ENCODE measurements at places on chromosomes 12 and 14.

DNA sequence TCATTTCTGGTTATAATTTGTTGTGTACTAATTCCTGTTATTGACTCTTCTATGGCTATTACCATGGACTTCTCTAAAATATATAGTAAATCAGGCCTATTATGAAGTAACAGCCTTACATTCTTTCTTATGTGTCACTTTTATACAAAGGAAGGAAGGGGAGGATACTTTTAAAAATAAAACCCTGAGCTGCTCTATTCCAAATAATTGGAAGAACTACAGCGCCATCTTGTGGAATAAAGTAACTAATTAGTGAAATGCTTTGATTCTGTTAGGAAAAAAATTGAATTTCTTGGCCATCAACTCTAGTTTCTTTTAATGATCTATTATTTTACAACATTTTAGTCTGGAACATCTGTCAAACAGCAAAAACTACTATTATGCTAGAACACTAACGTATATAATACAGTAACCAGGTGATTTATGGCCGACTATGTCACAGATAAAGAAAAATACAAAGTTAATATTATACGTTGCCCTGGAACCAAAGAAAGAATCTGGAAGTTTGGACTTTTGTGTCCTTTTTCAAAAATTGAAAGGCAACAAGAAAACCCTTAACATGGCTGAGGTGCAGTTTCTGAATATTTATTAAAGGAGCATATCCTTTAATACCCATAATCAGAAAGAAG lies 55.0 kb upstream of the NELL2 start:
- peak; percentile 78 for DNase-seq

DNA sequence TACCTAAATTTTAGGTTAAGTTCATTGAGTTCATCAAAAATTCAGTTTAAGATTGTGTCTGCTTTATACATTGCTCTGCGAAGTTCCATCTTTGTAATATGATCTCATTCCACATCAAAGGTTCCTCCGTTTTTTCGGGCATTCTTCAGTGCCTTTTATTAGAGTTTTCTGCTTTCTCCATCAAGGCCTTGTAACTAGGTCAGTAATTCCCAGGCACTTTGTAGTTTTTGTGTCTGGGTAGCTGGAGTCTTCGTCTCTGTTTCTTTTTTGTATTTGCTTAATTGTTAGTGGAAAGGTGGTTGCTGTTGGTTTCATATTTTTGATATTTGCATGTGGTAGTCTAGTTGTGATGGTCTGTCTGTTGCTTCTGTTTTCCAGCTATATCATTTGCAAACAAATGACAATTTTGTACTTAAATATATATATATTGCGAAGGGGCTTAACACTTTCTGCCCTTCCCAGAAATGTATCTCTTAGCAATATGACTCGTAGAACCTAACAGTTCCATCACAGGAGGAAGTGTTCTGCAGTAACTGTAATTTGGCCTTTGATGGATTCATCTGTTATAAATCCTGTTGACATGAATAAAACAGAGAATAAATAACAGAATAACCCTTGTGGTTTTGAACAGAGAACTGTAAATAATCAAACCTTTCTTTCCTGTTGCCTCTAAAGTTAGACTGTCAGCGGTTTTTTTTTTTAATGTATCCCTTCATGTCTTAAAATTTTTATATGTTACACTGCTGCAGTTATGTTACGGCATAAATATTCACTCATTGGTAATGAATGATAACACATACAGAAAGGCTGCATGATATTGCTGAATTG lies 88.4 kb upstream of the DYNC1H1 start:
- no peak for DNase-seq

DNA sequence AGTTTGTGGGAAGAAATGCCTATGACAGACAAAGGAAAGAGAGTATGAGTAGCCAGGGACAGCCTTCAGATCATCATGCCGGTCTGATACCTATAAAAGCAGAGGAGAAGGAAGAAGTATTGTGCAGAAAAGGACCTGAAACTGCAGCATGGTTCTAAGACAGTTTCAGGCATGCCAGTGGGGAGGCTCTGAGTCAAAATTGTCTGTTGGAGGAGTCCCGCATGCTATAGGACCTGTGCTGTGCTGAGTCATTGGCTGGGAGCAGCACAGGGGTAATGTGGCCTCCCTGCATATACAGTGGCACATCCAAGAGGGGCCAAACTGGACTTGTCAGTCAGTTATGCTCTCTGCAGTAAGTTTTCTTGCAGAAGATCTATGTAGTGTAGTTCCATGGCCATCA lies 40.7 kb downstream of the NEUROD4 start:
- DNase-seq, result no peak

- DNase-seq, result no peak
Measured at GRCh38 chr14:55556929-55557623, 22.9 kb upstream of the KTN1 start.

- DNase-seq, result no peak
Measured at GRCh38 chr12:31991146-31991545, 31.9 kb downstream of the RESF1 start.

GRCh38 chr12:63937378-63938316 lies 93.1 kb downstream of the SRGAP1 start:
- DNase-seq, result no peak

- DNase-seq, result no peak
Measured at GRCh38 chr12:56591126-56591525, 39.0 kb downstream of the BAZ2A start.

DNA sequence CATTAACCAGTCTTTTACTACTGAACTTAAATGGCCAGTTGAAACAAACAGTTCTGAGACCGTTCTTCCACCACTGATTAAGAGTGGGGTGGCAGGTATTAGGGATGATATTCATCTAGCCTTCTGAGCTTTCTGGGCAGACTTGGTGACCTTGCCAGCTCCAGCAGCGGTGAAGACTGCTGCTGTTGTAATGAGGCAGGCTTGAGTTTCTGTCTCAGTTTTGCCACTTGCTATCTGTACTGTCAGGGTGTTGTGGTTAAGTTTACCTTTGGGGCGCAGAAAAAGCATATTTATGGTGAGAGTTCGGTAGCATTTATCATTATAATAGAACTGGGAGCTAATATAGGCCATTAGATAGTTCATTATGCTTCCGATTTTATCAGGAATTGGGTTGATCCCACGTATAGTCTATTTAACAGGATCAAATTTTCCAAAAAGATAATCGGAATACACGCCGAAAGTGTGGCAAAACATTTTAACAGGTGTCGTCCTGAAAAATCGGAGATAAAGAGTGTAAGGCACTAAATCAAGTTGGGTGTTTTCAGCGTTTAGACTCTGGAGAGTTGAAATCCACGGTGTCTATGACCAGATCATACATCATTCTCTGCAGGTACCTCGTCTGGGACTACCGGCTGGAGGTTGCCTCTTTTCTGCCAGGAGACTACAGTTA lies 688 bp upstream of the NECAP1 start:
- peak; percentile 52 for DNase-seq

DNA sequence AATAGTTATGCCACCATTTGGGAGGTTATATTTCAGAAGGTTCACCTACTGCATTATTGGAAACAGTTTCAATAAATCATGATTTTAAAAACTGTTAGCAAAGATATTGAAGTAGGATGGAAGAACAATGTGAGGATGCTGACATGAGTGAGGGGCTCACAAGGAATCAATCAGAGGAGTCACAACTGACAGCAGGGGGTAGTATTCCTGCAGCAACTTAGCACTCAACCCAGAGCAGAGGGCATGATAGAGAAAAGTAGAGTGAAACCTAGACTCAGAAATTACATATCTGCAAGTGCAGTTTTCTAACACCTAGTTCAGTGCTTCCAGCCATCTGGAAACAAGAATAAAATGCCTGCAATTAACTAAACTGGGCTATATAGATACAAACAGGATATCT lies 772.5 kb upstream of the USP15 start:
- no peak for DNase-seq

DNA sequence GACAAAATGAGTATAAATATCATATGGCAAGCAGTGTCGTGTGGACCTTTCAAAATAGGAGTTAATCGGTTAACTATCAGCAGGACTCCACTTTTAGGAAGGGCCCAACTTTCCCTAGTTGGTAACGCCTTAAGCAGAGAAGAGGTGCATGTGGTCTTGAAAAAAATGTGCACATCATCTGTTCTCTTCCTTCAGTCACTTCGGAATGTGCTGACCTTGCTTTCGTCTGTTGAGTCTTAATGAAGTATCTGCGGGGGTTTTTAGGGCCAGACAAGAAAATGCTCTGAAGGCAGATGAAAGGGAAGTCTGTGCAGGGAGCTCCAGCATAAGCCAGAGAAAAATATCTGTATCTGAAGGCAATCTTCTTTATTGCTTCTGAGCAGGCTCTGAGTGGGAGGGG lies 185.2 kb downstream of the AEBP2 start:
- DNase-seq, result no peak

GRCh38 chr12:26554332-26554731 lies 278.7 kb downstream of the ITPR2 start:
- DNase-seq, result no peak

GRCh38 chr12:77943466-77943865 lies 112.8 kb downstream of the NAV3 start:
- DNase-seq, result no peak

DNA sequence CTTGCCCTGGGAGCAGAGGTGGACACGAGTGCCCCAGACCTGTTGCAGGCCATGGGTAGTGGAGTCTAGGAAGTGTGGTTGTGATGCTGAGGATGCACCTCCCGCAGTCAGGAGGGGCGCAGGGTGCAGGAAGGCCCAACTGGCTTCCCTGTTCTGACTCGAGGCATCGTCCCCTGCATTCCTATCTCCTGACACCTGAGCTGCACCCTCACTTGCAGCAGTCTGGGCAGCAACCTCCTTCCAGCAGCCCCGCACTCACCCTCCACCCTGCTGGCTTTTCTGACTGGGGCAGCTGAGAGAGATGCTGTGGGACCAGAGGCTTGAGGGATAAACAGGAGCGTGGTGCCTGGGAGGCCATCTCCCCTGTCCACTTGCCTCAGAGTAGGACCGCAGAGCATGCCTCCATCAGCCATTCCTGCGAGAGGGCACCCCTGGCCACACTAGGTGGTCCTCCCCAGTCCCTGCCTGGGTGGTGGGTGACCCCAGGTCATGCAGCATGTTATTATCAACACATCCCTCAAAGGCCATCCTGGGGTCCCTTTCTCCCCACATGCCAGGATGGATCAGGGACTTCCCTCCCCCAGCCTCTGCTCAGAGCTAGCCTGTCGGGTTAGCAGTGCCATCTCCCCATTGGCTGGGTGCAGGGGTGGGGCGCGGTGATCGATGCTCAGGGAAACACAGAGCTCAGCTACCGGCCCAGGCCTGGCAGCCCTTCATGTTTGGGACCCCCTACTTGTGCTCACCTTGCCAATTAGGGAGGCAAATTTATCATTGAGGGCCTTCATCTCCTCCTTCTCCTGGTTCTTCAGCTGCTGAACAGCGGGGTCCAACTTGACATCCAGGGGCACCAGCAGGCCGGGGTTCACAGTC lies 719 bp downstream of the KRT80 start:
- no peak for DNase-seq

DNA sequence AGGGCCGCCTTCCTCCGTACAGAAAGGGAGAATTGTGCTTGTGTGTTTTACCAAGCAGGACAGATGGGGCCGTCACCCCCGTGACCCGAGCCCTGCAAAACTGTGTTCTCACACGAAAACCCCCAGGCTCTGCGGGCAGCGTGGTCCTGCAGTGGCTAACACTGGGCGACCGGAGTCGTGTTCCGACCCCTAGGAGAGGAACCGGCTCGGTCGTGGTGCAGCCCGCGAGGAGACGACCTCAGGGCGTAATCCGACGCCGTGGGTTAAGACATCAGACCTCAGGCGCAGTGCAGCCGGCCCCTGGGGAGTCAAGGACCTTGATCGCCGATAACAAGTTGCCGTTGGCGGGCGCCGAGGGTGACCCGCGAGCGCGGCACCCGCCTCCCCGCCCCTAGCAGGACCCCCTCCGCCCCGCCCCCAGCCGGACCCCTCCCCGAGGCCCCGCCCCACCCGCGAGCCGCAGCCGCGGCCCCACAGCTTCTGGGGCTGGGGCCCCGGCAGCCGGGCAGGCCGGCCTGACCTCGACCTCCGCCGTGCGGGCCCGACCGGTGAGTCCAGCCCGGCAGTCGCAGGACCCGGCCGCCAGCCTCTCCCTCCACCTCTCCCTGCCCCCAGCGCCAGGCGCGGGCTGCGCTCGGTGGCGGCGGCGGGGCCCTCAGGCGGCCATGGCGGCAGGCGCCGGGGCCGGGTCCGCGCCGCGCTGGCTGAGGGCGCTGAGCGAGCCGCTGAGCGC lies at the start of gene CHPT1:
Gene CHPT1 (plus strand): TSS at position 444 of the 733 bp plus-strand sequence. CDS start 222 bp downstream, at position 666.
- peak; percentile 69 for DNase-seq
